Adrenal gland (tissue), 19 donors: ENCODE measurements at places on chromosomes 1 and 21.

DNA sequence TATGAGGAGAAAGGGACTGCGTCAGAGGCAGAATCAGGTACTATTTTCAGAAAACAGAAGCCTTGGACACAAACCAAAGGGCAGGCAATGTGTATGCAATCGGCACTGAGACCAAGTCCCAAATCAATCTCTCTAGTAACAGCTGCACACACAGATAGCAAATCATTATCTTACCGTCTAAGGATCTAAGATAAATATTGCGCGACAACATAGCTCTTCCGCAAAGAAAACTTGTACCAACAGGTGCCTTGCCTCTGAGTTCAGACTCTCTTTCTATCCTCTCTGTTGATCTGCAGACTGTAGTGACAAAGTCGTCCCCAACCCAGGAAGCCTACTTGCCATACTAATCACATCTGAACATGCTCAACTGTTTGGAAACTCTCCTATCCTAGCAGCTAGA lies 22.6 kb upstream of the SAMD13 start:
- no peak for DNase-seq

GRCh38 chr1:244970236-244970743 lies 105.9 kb upstream of the HNRNPU start:
- peak; percentile 81 for DNase-seq

GRCh38 chr1:37498872-37499617 lies 15.5 kb downstream of the MEAF6 start:
- DNase-seq = peak; percentile 43

GRCh38 chr1:203166192-203166940 lies 9.3 kb downstream of the MYBPH start:
- DNase-seq = no peak

DNA sequence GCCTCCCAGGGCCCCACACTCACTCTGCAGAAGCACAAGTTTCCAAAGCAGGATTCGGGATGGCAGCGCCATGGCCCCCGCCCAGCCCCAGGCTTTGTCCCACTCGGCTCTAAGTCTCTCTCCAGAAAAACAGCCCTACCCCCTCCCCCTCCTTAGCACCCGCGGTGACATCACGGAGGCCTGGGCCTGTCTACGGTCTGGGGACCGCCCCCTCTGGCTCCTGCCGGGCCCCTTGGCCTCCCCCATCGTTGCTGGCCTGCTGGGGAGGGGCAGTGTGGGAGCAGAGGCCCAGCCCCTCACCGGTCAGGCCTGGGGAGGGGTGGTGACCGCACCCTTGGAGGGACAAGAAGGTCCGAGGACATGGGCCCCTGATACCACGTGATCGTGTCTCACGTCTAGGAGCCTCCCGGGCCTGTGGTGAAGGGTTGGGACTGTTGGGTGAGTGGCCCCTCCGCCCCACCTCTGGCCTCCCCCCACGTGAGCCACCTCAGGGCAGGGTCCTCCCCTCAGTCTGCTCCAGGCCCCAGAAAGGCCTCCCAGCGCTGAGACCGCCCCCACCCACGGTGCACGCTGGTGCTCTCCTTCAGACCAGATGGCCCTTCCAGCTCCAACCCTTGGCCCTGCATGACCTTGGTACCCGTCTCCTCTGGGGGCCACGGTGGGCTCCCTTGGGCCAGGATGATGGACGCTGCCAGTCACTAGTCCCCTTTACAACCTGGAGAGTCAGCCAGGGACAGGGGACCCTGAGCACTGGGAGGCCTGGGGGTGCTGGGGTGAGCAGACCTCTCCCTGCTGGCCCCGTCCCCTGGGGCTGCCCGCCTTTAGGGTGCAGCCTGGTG lies at the start of gene MXRA8:
MXRA8 (minus strand) TSS at position 123 of the 839 bp plus-strand sequence; CDS start at position 72, 51 bp downstream.
- no peak for DNase-seq

DNA sequence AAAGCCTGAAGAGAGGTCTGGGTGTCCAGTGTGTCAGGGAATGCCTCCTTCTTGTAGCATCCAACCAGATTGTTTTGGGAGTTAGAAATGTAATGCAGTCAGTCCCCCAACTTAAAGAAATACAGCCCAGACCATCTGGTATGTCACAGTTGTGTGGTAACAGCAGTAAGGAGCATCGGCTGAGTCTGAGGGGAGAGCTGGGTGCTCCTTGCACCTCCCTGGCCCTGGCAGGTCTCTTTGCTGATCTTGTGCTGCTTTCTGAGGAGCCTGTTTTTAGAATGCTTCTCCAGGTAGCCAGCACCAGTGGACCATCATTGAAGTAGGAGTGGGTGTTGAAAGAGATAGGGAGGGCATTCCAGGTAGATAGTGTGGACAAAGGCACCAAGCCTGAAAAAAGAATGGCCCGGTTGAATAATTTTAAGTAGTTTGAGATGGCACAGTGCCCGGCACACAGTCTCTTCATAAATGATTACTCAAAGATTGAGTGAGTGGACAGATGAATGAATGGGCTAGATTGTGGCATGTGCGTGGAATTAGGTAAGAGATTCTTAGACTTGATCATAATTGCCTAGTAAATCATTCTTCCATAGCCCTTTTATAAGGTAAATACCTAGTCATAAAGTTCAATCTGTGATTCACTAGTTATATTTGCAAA lies 46.5 kb downstream of the LAMC1 start:
- DNase-seq = no peak

- DNase-seq = no peak
Observed at GRCh38 chr21:45109831-45110492, 35.6 kb downstream of the ADARB1 start.

GRCh38 chr1:59393211-59394180 lies 96.6 kb downstream of the FGGY start:
- peak; percentile 79 for DNase-seq

DNA sequence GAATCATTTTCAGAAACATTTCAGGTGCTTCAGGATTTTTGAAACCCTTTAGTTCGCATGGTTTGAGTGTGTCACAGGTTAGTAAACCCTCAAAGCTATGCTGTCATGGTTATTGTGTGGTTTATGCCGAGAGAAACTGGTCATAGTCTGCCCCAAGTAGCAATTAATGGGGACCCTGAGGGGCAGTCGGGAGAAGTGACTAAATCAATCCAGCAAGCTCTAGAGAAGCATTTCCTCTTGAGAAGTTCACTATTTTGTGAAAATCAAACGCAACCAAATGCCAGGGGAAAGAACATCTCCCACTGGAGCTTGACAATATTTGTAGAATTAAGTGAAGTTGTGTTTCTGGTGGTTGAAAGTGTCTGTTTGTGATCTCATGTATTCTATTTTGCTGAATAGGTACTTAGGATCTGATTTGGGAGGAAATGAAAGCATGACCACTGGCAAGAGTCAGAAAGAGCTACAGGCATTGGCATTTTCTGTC lies 63.0 kb upstream of the BACH1 start:
- no peak for DNase-seq

- DNase-seq = no peak
Observed at GRCh38 chr1:107637101-107637500, 327.9 kb downstream of the VAV3 start.

DNA sequence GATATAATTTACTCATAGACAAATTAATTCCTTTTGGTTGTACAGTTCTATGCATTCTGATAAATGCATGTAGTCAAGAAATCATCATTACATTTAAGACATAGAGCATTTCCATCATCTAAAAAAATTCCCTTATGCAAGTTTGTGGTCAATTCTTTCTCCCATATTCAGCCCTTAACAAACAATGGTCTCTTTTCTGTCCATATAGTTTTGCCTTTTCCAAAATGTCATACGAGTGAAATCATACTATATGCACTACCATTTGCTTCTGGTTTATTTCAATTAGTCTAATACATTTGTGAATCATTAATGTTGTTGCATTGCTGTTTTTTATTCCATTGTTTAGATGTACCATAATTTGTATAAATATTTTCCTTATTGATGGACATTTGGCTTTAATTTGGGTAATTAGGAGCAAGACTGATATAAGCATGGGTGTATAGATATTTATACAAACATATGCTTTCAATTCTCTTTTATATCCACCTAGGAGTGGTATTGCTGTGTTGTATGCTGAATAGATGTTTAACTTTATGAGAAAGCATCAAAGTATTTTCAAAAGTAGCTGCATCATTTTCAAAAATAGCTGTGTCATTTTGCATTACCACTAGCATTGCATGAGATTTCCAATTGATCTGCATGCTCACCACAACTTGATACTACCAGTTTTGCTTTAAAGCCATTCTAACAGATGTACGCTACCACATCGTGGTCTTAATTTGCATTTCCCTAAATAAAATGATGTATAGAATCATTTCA lies 397.0 kb upstream of the ADAMTS5 start:
- no peak for DNase-seq

DNA sequence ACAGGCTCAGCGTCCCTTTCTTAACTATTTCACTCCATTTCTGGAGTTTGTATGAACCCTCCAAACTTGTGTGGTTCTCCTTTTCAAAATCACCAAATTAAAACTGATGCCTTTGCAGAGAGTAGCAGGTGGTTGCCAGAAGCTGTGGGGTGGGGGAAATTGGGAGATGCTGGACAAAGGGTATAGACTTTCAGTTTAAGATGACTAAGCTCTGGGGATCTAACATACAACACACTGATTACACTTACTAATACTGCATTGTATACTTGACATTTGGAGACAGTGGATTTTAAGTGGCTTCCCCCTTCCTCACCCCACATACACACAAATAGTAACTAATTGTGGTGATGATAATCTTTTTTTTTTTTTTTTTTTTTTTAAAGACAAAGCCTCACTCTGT lies 11.1 kb upstream of the SCYL3 start:
- no peak for DNase-seq

DNA sequence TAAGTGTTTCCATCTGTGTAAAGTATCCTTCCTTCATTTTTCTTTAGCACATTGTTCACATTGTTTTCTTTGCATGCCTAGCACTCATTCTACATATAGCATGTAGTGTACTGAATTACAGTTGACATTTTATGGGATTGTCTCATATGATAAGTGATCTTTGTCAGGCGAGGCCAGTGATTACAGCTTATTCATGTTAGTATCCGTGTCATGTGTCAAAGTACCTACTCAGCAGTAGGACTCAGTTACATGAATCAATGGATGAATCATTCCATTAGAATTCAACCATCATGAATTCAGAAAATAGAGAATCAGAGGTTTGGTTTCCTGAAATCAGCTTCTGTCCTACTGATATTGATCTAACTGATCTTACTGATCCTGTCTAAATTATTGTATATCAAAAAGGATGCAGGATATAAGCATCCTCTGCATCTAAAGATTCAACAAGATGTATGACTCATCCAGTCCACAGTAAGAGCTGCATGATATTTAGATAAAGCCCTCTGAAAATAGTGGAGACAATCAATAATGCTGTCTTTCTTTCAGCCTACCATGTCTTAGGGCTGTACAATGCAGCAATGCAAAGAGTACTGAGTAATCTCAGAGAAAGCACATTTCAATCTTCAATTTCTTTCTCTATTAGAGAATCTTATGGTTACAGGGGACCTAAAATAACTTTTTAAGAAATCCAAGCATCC lies 20.7 kb upstream of the HRNR start:
- no peak for DNase-seq

DNA sequence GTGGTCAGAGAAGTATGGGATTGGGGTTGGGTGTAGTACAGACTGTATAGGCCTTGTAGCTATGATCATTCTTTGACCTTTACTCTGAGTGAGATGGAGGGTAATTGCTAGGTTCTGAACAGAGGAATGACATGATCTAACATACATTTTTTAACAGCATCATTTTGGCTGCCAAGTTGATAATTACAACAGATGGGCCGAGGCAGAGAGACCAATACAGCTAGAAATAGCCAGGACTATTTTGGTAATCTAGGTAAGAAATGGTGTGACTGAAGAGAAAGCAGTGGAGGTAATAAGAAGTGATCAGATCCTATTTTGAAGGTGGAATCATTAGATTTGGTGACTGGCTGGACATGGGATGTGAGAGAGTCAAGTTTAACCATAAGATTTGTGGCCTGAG lies 43.5 kb downstream of the RPAP2 start:
- DNase-seq = no peak

- no peak for DNase-seq
Observed at GRCh38 chr1:14082331-14082730, 382.3 kb downstream of the PRDM2 start.

- no peak for DNase-seq
Observed at GRCh38 chr1:112002514-112002913, 13.0 kb upstream of the KCND3 start.

DNA sequence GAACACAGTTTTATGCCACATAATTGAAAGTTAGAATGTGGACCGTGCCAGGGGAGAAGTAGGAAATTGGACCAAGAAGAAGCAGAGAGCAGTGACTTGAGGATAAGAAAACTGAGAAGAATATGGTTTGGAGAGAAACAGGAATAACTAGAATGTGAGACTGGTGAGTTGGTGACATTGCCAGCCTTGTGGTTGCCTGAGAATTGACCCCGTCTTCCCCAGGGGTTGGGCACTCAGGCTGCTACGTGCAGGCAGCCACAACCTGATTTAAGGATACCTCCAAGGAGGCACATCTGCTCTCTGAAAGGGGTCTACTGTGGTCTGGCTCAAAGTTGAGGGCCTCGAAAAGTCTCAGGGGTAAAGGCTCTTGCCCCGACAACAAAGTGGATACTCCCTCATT lies 112.1 kb upstream of the ARTN start:
- DNase-seq = no peak

GRCh38 chr21:43667191-43667904 lies 8.0 kb downstream of the RRP1B start:
- no peak for DNase-seq

DNA sequence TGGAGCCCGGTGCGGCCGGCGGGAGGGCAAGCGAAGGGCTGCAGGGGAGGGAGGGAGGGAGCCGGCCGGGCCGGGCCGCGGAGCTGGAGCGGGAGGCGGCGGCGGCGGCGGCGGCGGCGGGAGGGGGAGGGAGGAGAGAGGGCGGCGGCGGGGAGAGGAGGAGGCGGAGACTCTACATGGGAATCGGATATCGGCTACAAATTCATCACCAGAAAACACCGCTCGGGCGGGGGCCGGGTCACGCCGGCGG lies at the start of gene AKT3:
AKT3 (minus strand) TSS at position 42 of the 250 bp plus-strand sequence. CDS start 7,073 bp downstream, outside the sequence.
- DNase-seq = peak; percentile 90

DNA sequence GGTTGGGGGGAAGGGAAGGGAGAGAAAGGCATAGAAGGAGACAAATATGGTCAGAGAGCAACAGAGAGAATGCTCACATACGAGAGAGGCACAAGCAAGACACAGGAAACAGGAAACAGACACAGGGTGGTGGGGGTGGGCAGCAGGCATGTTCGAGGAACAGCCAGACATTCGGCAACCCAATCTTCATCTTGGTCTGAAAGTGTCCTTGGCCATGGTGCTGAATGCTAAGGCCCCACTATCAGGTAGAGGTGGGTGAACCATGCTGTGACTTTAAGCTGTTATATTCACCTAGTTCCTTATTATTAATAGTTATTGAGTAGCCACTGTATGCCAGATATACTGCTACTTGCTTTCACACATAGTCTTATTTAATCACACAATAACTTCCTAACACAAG lies 109.2 kb downstream of the DDX20 start:
- DNase-seq = no peak

DNA sequence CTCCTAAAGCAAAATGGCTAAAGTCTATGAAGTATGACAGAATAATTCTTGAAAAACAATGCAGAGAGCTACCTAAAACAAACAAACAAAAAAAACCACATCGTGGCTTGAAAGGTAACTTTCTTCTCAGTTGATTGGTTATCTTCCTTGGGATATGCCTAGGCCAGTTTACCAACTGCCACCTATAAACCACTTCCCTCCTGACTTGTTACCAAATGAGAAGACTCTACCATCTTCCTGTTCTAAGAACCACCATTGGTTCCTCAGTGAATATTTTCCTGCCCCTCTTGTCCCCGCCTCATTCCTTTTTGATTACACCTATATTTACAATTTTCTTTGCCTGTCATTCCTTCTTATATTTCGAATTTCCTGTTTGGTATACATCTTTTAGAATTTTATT lies 336.6 kb downstream of the SIPA1L2 start:
- DNase-seq = no peak
